ENCODE measurements at places on chromosomes 12 and 14.
A peak's percentile ranks its signal among the peaks of the same experiment; 100 is the strongest.

GRCh38 chr14:70114621-70115156, 74.1 kb downstream of the SLC8A3 start:
- no peaks in the 10 kb centered on the region for H3K4me1 ChIP-seq
- H3K27ac ChIP-seq, result no peak overlapping the region
- H3K4me3 ChIP-seq, result no peak overlapping the region
- DNase-seq, result no peak

DNA sequence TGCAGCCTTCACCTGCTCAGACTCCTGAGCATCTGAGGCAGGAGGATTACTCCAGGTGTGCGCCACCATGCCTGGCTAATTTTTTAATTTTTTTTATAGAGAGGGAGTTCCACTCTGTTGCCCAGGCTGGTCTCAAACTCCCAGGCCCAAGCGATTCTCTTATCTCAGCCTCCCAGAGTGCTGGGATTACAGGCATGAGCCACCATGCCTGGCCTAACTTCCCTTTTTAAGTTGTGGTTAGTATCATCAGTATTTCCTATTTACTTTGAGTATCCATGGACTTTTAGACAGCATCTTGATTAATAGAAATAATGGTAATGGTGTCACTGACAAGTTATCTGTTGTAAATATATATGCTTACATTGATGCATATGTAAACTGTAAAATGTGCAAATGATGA, 116.9 kb downstream of the FGD4 start:
- no peak for DNase-seq
- no peaks in the 10 kb centered on the region for H3K27me3 ChIP-seq
- H3K36me3 ChIP-seq, result no peaks in the 10 kb centered on the region
- H3K4me1 ChIP-seq, result peaks cover 42% of the 10 kb centered on the region

- H3K27me3 ChIP-seq, result no peaks in the 10 kb centered on the region
- H3K4me3 ChIP-seq, result no peak overlapping the region
- no peak for DNase-seq
- H3K27ac ChIP-seq, result no peak overlapping the region
- no peaks in the 10 kb centered on the region for H3K4me1 ChIP-seq
- no peaks in the 10 kb centered on the region for H3K36me3 ChIP-seq
Observed at GRCh38 chr12:34188974-34189373, 166.7 kb downstream of the ALG10 start.

DNA sequence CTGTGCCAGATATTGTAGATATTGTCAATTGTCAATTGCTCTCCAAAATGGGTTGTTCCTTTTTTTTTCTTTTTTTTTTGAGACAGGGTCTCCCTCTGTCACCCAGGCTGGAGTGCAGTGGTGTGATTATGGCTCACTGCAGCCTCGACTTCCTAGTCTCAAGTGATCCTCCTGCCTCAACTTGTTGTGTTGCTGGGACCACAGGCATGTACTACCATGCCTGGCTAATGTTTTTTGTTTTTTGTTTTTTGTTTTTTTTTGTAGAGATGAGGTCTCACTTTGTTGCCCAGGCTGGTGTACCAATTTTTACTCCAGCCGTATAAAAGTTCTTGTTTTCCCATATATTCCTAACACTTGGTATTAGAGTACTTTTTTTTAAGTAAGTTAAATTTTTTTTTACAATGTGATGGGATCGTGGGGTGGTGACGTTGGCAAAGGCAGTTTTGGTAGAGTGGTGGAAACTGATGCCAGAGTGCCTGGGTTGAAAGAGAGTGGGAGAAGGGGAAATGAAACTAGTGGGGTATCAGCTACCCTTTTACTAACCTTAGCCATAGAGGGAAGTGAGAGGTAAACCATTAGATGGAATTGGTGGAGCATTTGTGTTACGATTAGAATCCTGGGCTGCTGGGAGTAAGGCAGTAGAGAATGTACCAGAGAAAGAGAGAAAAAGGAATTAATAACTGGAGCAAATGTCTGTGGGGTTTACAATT, 33.0 kb upstream of the CFAP54 start:
- H3K27me3 ChIP-seq, result no peaks in the 10 kb centered on the region
- no peaks in the 10 kb centered on the region for H3K4me1 ChIP-seq
- no peak for DNase-seq
- H3K4me3 ChIP-seq, result no peak overlapping the region
- H3K27ac ChIP-seq, result no peak overlapping the region
- no peaks in the 10 kb centered on the region for H3K36me3 ChIP-seq

DNA sequence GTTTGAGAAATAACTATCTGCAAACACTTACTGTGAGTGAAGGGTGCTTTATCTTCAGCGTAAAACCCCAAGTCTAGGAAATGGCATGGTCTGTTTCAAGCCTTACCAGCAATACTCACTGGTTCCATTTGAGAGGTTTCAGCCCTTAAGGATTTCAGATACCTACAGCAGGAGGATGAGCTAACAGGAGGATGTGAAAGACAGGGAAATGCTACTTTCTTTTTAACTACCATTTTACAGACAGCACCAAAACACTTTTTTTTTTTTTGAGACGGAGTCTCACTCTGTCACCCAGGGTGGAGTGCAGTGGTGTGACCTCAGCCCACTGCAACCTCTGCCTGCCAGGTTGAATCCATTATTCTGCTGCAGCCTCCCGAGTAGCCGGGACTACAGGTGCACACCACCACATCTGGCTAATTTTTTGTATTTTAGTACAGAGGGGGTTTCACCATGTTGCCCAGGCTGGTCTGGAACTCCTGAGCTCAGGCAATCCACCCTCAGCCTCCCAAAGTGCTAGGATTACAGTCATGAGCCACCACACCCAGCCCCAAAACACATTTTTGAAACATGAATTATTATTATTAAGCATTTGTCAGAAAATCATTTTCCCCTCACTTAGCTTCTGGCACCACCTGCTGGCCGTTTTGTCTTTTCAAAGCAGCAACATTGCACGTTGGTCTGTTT, 4.6 kb downstream of the MTRFR start:
- peak; percentile 53 for DNase-seq
- peaks cover 14% of the 10 kb centered on the region for H3K4me1 ChIP-seq
- H3K4me3 ChIP-seq, result no peak overlapping the region
- no peak overlapping the region for H3K27ac ChIP-seq
- H3K27me3 ChIP-seq, result no peaks in the 10 kb centered on the region

Measured in neural progenitor cell (in vitro differentiated cells).